ENCODE measurements at places on chromosomes 3 and 15.

- no peak for DNase-seq
Observed at GRCh38 chr15:28021281-28022039, 77.7 kb downstream of the OCA2 start.

- DNase-seq = no peak
Observed at GRCh38 chr15:63539521-63539920, 35.1 kb downstream of the USP3 start.

- DNase-seq = no peak
Observed at GRCh38 chr15:94004697-94005096, 226.7 kb upstream of the MCTP2 start.

DNA sequence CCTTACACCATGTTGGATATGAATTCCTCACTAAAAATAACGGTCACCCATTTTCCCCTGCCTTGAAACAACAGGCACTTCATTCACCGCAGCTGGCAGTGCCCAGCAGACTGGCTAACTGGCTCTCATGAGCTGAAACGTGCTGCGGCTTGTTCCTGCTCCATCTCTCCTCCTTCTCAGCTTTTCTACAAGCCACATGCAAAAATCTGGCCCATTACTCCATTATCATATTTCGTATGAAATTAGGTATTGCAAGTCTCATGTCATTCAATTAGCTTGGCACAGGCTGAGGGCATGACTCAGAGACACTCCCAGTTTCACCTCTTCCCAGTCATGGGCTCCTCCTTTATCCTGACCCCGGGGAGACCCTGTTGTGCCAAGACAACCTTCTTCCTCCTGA, 60.0 kb downstream of the MAGEF1 start:
- no peak for DNase-seq

GRCh38 chr3:162171970-162172369, 675.4 kb downstream of the OTOL1 start:
- no peak for DNase-seq

DNA sequence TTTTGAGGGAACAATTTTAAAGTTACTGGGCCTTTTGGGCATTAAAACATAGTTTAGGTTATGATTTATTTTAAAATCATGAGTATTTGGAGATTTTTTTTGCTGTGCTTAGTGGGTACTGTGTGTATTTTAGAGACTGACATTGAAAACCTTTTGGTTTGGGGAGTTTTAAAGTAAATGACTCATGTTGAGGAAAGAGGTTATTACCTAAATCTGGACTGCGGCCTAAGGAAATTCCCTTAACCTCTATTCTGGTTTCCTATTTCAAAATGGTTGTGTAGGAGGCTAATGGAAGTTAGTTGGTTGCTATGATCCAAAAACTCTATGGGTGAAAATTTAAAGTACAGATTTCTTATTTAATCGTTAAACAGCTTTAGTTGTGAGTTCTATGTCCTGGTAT, 57.3 kb upstream of the DPH6 start:
- no peak for DNase-seq

DNA sequence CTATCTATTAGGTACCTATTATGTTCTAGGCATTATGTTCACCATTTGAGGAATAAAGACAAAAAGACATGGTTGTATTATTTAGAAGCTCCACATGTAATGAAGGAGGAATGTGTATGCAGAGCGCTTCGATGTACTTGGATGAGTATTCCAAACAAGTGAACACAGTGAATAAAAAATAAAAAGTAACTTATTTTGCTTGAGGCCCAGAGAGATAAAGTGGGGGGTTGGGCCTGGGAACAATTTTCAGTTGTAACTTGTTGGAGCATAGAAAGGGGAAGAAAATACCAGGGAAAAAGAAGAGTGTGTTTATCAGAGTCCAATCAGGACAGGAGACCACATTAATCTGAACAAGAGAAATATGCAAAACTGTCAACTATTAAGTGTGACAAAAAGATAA, 445.7 kb upstream of the BCHE start:
- no peak for DNase-seq

DNA sequence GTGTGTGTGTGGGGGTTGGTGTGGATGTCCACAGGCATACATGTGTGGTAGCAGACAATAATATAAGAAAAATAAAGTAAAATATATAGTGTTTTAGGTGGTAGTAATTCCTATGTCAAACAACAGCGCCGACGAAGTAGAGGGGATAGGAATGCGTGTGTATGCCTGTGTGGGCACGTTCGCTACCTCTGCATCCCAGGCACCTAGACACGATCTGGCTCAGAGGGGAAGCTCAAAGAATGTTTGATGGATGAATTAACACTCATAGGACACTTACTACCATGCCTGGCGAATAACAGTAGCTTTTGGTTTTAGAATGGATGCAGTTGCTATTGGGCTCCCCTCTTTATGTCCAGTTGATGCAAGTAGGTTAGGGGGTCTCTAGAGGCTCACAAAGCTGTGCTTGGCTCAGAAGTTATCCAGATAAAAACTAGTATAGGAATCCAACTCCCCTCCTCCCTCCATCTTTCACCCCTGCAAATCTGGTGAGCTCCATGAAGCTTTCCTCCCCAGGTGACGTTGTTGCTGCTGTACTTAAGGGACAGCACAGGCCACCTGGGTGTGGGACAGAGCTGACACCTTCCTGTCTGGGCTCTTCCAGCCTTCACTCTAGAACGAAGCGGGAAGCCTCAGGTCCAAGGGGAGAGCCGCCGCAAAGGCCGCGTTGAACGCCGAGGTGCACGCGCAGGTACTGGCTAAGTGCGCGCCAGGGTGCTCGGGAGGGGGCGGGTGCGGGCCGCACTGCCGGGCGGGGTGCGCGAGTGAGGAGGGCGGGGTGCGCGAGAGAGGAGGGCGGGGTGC, 192.6 kb upstream of the LYSMD4 start:
- DNase-seq = peak; percentile 7

DNA sequence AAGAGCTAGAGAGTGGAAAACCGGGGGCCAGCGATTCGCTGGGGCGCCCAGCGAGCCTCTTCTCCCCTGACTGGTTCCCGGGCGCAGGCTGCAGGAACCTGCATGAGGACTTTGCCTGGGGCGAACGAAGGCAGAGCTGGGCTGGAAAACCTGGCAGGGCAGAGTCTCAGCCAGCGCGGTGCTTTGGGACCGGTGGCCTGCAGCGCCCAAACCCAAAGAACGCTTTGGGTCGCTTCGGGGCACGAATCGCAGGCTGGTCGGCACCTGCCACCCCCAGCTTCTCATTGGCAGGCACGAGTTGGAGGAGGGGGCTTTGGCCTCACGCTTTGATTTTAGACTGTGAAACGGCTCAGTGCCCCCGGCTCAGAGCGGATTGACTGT, 3.0 kb downstream of the ONECUT1 start:
- no peak for DNase-seq

DNA sequence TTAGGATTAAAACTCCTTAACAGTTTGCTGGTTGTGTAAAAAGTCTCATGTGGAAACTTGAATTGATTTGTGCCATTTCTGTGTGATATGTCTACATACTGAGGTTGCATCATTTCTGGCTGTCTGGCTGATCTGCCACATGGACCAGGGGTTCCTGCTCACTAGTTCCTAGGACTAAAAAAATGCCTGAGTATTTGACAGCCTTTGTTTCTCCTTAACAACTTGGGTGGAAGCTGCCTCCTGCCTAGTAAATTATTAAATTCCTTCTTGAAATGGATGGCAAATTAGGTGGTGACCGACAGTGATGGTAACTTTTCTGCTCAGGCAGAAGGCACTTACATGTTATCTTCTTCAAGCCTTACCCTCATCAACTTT, 226.9 kb upstream of the MRPL3 start:
- DNase-seq = no peak

- DNase-seq = no peak
Observed at GRCh38 chr3:134144694-134145093, 106.0 kb downstream of the RYK start.

GRCh38 chr15:87211547-87211946, 1045.0 kb downstream of the NTRK3 start:
- no peak for DNase-seq

DNA sequence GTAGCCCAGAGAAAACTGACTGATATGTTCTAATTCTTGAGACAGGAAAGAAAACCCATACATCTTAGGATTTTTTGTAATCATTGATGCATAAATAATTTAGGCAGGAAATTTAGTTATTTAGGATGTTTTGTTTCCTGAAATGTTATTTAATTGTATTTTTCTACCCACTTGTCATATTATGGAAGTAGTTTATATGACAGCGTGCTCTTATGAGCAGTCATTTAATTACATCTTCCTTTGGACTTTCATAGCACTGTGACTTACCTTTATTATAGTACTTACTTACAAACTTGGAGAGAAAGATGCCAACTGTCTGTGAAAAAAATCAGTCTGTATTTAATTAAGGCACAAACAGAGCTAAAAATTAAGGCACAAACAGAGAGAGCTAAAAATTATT, 65.0 kb downstream of the AKAP13 start:
- no peak for DNase-seq

DNA sequence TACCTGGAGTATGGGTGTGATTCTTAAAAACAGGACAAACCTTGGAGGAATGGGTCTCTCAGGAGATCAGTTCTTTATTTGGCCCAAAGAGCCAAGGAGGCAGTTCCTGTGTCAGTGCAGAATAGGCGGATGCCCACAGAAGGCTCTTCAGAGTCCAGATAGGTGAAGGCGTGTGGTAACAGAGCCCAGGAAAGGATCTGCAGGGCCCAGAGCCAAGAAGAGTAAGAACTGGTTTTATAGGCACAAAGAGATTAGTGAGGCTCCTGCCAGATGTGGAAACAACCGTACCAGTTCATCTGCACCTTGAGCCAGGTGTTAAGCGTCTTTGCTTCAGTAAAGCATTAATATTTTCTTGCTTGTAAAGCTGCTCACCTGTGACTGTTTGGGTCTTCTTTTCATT, 140.1 kb upstream of the BFSP2 start:
- no peak for DNase-seq

GRCh38 chr15:86571873-86572272, 492.2 kb downstream of the AGBL1 start:
- DNase-seq = no peak

DNA sequence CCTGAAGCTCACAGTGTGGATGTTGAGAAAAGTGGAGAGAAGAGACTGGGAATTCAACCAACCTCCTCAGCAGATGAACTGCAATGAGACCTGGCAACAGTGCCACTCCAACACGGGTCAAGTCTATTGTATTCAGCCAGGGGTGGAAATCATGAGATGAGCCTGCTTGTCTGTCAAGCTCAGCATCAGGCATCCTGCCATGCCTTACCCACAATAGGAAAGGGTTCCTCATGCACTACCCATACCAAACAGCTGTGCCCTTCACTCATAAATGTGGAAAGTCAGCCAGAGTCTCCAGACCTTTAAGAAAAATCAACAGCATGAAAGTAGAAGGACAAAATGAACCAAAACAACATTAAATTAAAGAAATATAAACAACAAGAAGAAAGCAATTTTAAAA, 542.1 kb downstream of the EPHB1 start:
- no peak for DNase-seq

DNA sequence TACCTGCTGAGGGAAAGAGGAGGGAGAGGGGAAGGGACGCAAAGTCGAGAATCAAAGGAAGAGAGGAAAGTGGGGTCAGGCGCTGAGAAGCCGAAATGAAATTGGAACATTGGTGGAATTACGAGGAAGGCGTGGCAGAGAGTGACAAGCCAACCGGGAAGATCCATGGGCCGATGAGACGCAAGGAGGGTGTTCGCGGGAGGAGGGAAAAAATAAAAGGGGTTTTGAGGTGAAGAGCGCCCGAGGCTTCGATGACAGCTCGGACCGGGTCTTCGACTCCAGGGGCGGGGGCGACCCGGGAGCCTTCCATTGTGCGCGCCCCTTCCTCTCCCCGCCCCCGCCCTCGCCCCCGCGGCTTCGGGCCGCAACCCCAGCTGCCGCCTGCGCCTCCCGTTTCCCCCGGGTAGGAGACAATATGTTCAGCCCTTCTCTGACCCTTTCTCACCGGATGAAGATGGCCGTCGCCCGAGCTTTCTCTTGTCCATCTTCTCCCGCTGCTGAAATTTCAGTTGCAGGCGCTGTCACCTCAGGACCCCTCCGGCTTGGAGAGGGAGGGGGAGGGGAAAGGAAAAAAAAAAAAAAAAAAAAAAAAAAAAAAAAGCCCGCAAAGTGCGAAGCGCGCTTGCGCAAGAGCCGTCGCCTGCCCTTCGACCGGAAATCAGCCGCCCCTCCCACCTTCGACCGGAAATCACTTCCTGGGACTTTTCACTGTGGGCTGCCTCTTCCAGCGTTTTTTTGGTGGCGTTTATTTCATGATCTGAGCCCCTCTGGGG, at the start of gene SENP7:
Gene SENP7, minus strand, starts transcription at position 567 of the 773 bp plus-strand sequence. Its CDS starts 82 bp downstream, at position 485.
- peak; percentile 63 for DNase-seq

DNA sequence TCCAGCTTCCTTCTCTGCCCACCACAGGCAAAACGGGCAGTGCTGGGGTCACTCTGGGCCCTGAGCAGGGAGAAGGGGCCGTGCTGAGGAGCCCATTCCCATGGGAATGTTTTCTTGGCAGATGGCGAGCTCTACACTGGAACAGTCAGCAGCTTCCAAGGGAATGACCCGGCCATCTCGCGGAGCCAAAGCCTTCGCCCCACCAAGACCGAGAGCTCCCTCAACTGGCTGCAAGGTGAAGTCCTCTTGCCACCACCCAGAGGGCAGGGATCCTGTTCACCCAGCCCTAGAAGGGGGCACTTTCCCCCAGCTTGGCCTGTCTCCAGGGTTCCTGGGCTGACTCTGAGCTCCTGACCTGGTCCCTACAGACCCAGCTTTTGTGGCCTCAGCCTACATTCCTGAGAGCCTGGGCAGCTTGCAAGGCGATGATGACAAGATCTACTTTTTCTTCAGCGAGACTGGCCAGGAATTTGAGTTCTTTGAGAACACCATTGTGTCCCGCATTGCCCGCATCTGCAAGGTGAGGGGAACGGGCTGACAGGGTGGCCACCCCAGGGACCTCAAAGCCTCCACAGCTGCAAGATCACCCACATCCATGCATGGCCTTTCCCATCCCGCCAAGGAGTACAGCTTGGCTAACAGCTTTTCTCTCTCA, 12.4 kb downstream of the CIB1 start:
- DNase-seq = peak; percentile 43

- no peak for DNase-seq
Observed at GRCh38 chr3:155963570-155963969, 93.1 kb downstream of the GMPS start.

- DNase-seq = no peak
Observed at GRCh38 chr3:67947808-67948508, 293.5 kb upstream of the SUCLG2 start.

- no peak for DNase-seq
Observed at GRCh38 chr3:133278260-133279043, 121.4 kb upstream of the BFSP2 start.

DNA sequence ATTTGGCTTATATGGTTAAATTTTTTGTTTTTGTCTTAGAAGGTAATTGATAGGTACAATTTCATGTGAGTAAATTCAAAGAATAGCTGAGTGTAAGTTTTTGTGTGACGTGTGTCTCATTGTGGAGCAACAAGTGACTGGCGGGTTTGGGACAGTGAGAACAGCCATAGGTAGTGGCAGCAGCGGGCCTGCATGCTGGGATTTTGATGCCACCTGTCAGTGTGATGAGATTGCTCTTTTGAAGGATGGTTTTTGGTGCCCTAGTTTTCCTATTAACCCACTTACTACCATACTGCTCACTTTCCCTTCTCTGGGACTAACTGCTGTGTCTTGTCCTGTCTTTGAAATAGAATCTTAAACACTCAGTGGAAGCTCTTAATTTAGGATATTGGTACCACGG, 522.6 kb downstream of the NAALADL2 start:
- DNase-seq = no peak
